ENCODE measurements at places on chromosomes 7 and 10. TPM values are rescaled to one million over a fixed set of nuclear protein-coding genes. Genes with fewer than 3 reads are reported as not detected.

- DNase-seq, result peak; percentile 90
Observed at GRCh38 chr7:36686499-36686898, 37.8 kb downstream of the AOAH start.

DNA sequence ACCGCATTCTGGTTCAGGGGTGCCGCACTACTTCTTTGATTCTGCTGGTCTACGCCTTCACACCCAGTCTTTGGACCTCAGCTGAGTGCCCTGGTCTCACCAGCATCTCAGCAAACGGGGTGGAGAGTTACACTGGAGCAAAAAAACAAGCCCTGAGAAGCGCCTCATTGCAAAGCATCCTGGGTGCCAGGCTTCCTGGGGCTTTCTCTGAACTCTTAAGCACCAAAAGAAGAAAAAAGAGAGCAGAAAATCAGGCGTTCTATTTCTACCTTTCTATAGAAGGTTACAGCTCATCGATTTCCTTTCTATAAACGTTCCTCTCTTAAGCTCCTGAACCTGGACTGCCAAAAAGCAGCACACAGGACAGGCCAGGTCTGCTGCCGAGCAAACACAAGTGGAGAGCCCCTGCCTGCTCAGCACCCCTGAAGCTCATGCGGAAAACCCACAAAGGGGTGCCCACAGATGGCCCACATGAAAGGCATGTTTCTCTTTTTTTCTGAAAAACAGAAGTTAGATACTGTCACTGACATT is 217.9 kb downstream of the SFMBT2 start:
- DNase-seq, result no peak

GRCh38 chr10:92829042-92829785 is 19.1 kb upstream of the EXOC6 start:
- DNase-seq, result no peak

- peak; percentile 57 for DNase-seq
Observed at GRCh38 chr10:282294-283139, 147.3 kb downstream of the ZMYND11 start.

SHH gene
- 0.13 TPM for total RNA-seq

SLC26A4 gene
- total RNA-seq, result 1.3 TPM

Measured in bronchial epithelial cell (primary cell).